ENCODE measurements at places on chromosomes 13 and 19.

GRCh38 chr19:49497047-49497788 lies 984 bp downstream of the RPS11 start:
- DNase-seq, result peak; percentile 82

GRCh38 chr13:33472446-33472845 lies 186.9 kb upstream of the STARD13 start:
- DNase-seq, result no peak

DNA sequence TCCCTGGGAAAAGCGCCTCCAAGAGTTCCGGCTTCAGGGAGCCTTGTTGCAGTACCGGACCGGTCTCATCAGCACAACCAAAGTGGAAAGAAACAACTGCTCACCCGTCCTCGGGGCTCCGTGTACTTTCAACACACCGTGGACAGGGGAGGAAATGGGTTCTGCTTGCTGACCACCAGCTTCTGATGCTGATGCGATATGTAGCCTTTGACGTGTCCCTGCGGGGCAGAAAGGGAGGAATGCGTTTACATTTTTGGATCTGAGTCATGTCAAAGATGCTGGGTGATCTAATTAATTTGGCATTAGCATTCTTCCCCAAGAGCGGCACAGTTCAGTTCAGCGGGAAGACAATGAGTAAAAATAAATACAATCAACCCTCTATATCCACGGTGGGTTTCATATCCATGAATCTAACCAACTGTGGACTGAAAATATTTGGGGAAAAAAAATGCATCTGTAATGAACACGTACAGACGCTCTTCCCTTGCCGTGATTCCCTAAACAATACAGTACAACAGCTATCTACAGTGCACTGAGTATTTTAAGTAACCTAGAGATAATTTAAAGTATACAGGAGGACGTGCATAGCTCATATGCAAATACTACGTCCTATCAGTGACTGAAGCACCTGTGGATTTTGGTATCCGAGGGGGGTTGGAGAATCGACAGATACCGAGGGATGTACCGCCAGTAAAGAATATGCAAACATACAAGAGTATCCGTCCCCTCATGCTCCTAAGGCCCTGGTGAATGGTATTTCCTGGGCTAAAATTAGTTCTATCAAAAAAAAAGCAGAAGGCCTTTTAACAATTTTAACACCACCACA lies 19.8 kb downstream of the PROZ start:
- DNase-seq, result no peak

GRCh38 chr13:62209529-62209928 lies 793.9 kb upstream of the PCDH20 start:
- DNase-seq, result no peak

DNA sequence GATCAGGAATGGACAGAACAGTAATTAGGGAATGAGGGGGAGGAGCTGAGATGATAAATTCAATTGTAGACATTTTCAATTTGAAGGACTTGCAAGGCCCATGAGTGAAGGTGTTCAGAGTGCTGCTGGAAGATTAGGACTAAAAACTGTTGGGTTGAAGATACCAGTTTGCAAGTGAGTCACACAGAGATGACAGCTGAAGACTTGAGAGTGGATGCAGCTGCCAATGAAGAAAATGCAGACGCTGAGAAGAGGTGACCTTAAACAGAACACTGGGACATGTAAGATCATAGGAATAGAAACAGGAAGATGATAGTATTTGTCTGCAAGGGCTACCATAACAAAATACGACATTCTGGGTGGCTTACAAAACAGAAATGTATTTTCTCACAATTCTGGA lies 1716.5 kb upstream of the SLC10A2 start:
- DNase-seq, result no peak

GRCh38 chr19:14354445-14354844 lies 26.8 kb upstream of the ADGRE5 start:
- no peak for DNase-seq

DNA sequence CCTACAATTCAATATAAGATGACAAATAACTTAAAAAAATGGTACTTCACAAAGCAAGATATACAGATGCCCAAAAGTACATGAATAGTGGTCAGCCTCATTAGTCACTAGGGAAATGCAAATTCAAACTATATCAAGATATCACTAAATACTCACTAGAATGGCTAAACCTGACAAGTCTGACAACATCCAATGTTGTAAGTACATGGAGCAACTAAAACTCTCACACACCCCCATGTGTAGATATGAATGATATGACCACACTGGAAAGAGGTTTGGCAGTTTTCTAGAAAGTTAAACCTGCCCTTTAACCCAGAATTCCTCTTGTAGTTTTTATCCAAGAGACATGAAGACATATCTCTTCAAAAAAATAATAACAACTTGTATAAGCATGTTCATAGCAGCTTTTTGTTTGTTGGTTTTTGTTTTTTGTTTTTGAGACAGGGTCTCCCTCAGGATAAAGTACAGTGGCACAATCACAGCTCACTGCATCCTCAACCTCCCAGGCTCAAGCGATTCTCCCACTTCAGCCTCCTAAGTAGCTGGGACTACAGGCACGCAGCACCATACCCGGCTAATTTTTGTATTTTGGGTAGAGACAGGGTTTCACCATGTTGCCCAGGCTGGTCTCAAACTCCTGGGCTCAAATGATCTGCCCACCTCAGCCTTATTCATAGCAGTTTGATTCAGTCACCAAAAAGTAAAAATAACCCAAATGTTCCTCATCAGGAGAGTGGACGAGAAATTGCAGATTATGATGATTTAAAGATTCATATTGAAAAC lies 55.1 kb downstream of the RFX2 start:
- DNase-seq, result no peak

- peak; percentile 11 for DNase-seq
These were observed 3.0 kb upstream of the CCNP start for GRCh38 chr19:40229484-40229883.

- DNase-seq, result no peak
These were observed at the start of gene ZNF580 for GRCh38 chr19:55640577-55641425. Gene ZNF580, plus strand, starts transcription at chr19:55641002. Its CDS starts 1,507 bp downstream, at chr19:55642509.

DNA sequence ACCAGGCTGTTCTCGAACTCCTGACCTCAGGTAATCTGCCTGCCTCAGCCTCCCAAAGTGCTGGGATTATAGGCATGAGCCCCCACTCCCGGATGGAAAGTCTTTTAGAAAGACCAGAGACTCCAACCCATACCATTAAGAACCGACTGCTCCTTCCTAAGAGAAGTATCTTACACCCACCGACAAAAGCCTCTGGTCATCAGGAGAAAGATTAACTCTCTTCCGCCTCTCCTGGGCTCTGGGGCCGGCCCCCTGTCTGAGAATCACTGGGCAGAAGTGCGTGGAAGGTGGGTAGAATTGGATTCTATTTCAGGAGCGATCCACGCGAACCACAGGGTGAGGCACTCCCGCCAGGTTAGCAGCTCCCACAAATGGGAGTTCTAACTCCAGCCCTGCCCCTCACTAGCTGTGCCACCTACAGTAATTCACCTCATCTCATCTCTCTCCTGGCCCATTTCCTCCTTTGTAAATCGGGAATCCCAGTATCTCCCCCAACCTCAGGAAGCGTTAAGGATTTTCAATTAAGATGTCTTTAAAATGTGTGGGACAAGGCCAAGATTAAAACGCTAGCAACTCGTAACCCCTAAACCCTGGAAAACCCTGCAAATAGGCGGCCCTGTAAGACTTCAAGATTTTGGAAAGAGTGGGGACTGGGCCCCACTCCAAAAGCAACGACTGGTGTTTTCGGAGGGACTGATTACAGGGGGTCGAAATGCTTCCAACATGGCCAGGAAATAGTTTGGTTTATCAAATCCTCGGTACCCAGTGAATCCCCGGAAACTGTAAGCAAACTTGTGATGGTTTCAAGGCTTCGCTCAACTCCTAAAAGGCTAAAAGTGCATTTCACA lies 1.3 kb downstream of the HNRNPL start:
- no peak for DNase-seq

- no peak for DNase-seq
These were observed 26.3 kb downstream of the SHANK1 start for GRCh38 chr19:50693064-50693975.

GRCh38 chr13:71034018-71034417 lies 833.0 kb downstream of the DACH1 start:
- DNase-seq, result no peak

- DNase-seq, result peak; percentile 73
These were observed 23.7 kb downstream of the SLC6A16 start for GRCh38 chr19:49301165-49301865.

- DNase-seq, result no peak
These were observed 1.2 kb downstream of the LYPD3 start for GRCh38 chr19:43464134-43464775.

GRCh38 chr19:39014037-39014436 lies 18.3 kb downstream of the FBXO27 start:
- DNase-seq, result no peak

GRCh38 chr19:18278521-18279265 lies 2.7 kb downstream of the JUND start:
- peak; percentile 49 for DNase-seq

DNA sequence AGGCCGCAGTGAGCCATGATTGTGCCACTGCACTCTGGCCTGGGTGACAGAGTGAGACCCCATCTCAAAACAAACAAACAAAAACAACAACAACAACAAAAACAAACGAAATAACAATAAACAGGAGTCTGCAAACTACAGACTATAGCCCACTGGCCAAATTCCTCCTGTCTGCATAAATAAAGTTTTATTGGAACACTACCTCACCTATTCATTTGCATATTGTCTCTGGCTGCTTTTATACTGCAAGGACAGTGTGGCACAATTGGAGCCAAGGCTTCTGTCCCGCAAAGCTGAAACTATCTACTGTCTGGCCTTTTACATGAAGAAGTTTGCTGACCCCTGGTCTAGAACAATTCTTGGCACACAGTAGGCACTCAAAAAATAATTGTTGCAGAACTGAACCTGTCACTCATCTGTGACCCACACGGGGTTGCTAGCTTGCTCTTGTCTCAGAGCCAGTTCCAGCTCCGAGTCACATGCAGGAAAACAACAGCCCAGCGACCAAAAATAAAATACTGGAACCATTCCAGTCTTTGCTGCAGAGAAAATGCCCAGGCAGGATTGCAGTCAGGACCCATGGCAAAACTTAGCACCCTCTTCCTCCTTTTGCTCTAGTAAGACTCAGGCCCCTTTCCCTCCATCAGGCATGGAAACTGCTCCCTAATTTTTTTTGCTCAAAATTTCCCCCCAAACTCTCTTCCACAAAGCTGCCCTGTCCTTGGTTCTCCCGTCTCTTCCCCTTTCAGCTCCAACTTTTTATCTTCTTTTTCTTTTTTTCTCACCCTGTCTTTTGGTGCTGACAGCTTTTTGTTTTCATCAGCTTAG lies 4.8 kb upstream of the MYH14 start:
- no peak for DNase-seq

- DNase-seq, result no peak
These were observed 2.1 kb upstream of the ATP4B start for GRCh38 chr13:113660066-113660465.

GRCh38 chr19:57872450-57872849 lies 16.4 kb downstream of the ZNF814 start:
- DNase-seq, result no peak

DNA sequence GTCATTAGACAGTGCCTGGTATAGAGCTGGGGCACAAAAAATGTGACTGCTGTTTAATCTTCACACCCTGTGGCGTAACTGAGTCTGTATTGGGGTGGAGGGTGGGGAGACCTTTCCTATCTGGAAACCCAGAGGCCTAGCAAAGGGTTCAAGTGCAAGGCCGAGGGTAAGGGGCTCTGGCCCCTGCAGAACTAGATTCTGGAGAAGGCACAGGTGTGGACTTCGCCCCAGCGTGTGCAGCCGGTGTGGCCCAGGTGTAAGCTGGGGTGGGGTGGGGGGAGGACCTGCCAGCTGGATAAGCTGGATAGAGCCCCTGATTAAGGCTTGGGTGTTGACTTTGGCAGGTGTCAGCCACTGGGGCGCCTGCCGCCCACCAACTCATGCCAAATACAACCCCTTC lies 1.3 kb downstream of the RAB3D start:
- no peak for DNase-seq

All from KBM-7 (cell line).